OCI-M1 (cell line): ENCODE measurements at places on chromosomes 6 and 20.
A peak's percentile ranks its signal among the peaks of the same experiment; 100 is the strongest.

- DNase-seq = no peak
Measured at GRCh38 chr20:52518735-52519134, 327.2 kb upstream of the ZFP64 start.

- no peak for DNase-seq
Measured at GRCh38 chr6:111409430-111409829, 73.6 kb downstream of the REV3L start.

DNA sequence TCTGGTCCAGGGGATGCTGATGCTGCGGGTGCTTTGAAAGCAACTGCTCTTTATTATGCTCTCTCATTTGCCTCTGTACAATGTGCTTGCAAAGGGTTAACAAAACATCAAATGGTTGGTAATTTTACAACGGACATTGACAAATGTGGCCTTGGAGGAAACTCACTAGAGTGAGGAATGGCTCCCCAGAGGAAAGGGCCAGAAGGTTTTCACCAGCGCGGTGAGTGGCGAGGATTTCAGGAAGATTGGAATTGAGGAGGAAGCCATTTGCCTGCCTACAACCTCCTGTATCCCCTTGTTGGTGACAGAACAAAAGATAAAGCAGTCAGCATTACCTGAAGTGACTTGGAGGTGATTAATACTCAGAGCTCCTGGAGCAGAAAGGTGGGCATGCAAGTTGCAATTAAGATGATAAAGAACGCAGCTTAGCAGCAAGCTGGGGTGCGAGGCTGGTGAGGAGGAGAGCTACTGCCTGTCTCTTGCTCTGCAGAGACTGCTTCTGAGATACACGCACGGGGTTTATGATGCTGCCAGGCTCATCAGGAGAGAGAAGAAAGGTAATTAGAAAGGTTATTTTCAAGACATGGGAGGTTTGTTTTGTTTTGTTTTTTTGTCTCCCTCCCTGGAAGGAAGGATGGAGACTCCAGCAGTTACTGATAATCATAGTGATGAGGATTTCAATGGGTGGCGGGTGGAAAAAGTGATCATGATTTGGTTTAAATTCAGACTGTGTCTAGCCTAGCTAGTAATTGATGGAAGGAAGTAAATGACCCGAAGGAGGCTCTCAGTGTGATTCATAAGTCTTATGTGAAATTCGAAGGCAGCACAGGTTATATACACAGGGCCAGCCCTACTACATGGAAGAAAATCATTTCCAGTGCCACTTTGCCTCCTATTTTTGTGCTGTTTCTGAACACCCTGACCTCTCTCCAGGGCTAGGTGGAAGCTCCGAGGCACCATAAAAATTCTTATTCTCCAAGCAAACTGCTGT, 141.6 kb upstream of the DTNBP1 start:
- no peak for DNase-seq

DNA sequence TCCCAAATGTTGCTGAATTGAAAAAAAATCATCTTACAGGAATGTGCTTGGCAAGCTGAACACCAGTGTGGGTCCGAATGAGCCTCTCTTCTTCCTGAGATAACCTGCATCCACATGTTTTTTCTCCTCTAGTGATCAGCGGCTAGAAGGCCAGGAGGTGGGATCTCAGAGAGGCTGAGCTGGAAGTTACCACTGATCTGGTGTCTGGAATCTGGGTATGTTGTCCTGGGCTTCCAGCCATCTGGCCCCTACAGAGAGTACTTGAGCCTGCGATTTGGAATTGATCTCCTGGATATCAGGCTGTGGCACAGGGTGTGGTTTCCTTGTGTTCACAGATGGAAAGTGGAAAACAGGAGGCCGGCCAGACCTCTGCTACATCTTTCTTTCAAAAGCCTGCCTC, 35.9 kb downstream of the SULF2 start:
- no peak for DNase-seq

DNA sequence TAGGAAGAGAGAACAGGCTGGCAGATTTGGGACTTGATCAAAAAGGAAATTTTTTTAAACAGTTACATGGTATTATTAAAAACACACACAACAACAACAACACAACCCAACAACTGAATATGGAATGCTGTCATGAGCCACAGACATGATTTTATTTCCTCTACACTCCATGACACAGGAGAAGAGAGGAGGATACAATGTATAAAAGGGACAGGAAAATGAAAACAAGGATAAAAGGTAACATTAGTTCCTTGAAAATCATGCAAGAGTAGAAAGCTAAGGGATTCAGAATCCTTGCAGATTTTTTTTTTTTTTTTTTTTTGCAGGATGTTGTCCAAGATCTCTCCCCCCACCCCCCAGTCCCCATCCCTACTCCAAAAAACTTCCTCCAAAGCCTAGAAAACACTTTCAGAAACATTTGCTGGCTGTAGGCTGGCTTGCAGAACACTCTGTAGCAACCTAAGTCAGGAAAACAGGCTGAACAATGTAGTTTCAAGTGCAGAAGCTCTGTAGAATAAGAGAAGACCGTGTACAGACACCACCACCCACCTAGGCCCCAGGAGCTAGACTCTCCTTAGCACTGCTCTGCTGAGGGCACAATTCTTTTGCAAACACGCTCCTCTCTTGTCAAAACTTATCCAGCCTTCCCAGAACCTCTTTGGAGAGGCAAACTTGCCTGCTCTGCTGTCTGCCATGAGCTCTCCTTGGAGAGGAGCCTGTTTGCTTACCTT, 845 bp downstream of the ZMYND8 start:
- DNase-seq = peak; percentile 68

DNA sequence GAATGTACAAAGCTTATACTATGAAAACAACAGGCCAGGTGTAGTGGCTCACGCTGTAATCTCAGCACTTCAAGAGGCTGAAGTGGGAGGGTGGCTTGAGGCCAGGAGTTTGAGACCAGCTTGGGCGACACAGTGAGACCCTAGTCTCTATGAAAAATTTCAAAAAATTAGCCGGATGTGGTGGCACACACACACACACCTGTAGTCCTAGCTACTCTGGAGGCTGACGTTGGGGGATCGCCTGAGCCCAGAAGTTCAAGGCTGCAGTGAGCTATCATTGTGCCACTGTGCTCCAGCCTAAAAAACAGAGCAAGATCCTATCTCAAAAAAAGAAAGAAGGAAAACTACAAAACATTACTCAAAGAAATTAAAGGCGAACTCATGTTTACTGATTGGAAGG, 7.3 kb upstream of the ASF1A start:
- DNase-seq = no peak

DNA sequence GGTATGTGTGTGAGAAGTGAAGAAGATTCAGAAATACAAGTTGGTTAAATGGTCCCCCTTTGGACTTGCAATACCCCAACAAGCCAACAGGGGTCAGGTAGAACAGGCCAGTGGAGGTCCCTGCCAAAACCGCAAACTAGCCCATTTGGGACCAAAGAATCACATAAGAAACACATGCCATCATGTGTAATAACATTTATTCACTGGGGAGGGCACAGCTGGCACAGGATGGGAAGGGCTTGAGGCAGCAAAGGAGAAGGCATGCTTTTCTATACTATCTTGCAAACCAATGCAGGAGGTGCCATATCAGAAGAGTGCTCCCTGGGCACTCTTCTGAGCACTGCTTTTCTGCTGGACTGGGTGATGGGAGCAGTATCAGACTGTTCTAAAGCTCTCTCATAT, 116.1 kb upstream of the TRAF3IP2 start:
- DNase-seq = peak; percentile 67

DNA sequence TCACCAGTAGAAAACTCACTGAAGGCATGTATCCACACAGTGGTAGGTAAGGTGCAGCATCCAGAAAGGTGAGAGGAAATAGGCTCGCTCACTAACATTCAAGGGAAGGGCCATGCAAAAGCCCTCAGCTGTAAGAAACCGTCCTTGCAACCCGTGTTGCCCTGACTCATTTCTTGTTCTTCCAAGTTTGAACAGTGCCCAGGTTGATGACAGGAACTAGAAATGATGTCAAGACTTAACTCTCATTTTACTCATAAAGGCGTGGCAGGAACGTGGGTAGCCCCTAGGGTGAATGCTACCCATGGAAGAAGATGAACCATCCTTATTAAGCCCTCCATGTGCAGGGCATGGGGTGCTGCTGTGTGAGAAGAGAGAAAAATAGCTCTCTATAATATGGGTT, 187.6 kb downstream of the CD83 start:
- no peak for DNase-seq

DNA sequence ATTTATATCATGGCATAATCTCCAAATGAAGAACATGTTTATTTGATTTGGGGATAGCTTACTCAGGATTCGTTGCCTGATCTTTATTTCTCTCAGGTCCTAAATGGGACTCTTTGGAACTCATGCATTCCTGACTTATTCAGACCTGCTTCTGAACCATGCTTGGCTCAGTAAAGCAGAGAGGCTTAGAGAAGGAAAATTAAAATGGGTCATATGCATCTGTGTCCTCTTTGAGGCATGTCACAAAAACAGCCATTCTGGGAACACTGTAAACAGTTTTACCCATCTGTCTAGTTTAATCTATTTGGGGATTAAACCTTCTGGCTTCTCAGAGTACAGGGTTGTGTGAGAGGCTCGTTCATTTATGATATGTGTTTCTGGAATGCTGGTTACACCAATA, 1017.3 kb downstream of the KIF16B start:
- DNase-seq = no peak

DNA sequence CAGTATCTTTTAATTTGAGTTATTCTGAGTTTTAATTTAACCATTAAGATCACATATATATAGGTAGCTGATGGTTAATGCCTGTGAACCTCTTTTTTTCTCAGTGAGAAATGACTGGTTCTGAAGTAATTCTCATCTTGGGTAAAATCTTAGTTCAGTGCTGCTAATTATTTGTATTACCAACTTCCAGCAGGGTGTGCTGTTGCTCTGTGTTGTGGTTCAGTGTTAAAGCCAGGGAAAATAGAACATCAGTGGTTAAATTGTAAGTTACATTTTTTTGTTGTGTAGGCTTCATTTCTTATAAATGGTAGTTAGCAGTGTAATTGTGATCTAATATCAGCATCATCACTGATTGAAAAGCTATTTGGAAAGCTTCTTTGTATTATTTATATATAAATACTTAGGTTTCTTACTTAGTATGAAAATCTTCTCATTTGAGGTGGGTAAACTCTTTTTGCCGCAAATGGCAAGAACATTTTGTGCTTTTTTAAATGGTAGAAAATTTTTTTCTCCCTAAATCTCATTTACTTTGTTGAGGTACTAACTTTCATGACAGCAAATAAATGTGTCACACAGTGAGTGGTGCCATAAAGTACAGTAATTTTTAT, 43.7 kb downstream of the CDC5L start:
- DNase-seq = peak; percentile 76

GRCh38 chr6:97064578-97064977, 140.1 kb downstream of the KLHL32 start:
- no peak for DNase-seq

- peak; percentile 27 for DNase-seq
Measured at GRCh38 chr6:33740204-33740608, 6.5 kb downstream of the IP6K3 start.

GRCh38 chr6:87473419-87473903, 687 bp downstream of the SLC35A1 start:
- DNase-seq = peak; percentile 68

- DNase-seq = peak; percentile 33
Measured at GRCh38 chr6:108142240-108142639, 23.6 kb upstream of the NR2E1 start.

DNA sequence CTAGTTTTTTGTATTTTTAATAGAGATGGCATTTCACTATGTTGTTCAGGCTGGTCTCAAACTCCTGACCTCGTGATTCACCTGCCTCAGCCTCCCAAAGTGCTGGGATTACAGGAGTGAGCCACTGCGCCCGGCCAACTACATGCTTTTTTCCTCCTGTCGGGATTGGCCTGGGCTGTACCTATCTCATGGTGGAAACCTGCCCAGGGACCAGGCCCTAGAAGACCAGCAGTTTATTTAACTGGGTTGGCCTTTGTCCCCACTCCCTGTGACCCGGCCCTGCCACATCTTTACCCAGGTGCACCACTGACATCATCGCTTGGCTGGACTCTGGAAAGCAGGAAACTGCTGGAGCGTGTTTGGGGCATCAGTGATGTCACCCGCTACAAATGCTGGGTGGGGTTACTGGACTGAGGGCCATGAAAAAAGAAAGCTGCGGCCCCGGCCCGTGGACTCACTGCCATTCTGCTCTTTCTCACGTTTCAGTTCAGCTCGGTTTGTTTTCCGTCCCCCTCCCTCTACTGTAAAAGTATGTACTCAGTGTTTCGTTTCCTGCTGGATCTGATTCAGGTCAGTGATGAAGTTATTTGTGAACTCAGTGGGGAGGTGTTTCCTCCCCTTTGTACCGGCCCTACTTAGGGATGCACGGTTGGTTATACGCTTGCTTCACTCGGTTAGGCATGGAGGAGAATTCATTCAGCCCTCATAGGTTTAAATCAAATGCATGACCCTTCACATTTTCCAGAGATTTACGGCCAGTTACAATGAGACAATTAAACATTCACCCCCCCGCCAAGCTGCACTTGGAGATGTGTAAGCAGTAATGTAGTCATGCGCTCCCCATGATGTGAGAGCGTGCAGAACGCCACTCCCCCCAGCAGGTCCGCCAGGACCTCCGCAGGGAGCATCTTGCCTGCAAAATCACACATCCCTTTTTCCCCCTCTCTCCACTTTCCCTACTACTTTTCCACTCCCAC, 179.3 kb downstream of the MTHFD1L start:
- no peak for DNase-seq

GRCh38 chr6:20833881-20834515, 299.7 kb downstream of the CDKAL1 start:
- no peak for DNase-seq

DNA sequence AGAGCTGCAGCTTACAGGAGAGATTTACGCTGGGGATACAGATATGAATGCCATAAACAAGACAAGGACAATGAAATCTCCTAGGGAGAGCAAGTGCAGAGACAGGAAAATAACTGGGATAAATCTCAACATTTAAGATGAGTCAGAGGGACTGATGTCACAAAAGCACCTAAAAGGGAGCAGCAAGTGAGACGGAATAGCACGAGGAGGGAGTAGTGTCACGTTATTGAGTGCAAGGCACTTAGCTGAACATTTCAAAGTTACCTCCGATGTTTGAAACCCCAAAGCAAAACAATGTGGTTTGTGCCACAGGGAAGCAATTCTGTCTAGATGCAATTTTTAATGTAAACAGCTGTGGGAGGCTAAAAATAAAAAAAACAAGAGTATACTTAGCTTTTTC, 1131.7 kb upstream of the EYS start:
- no peak for DNase-seq

DNA sequence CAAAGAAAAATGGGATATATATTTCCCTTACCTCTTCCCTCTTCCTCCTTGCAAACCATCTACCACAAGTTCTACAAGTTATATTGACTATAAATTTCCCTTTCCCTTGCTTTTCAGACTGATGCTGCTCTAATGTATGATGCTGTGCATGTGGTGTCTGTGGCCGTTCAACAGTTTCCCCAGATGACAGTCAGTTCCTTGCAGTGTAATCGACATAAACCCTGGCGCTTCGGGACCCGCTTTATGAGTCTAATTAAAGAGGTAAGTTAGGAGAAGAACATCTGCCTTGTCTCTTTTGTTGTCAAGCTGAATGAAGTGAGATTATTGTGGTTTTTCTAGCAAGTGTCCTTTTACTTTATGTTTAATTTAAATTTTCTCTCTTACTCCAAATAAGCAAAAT, 406.0 kb downstream of the GRIK2 start:
- DNase-seq = no peak

- DNase-seq = peak; percentile 75
Measured at GRCh38 chr6:150016324-150017185, 8.8 kb downstream of the RAET1L start.
